GM12878 (cell line): ENCODE measurements at places on chromosomes 7 and 10.

DNA sequence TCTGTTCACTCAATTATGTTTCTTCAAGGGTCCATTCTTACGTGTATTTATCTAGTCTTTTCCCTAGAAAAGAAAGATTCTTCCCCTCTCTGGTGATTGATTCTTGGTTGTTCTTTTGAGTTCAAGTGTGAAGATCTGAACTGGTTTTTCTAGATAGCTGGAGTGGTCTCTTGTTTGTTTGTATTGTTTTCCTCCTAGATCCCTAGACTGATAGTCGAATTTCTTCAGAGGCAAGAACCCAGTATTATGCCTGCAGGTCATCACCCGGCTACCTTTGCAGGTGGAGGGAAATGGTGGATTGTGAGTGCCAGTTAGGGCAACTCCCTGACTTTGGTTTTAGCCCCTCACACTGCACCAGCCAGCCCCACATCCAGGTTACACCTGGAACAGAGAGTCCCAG lies 2.2 kb upstream of the RSU1 start:
- DNase-seq = no peak

DNA sequence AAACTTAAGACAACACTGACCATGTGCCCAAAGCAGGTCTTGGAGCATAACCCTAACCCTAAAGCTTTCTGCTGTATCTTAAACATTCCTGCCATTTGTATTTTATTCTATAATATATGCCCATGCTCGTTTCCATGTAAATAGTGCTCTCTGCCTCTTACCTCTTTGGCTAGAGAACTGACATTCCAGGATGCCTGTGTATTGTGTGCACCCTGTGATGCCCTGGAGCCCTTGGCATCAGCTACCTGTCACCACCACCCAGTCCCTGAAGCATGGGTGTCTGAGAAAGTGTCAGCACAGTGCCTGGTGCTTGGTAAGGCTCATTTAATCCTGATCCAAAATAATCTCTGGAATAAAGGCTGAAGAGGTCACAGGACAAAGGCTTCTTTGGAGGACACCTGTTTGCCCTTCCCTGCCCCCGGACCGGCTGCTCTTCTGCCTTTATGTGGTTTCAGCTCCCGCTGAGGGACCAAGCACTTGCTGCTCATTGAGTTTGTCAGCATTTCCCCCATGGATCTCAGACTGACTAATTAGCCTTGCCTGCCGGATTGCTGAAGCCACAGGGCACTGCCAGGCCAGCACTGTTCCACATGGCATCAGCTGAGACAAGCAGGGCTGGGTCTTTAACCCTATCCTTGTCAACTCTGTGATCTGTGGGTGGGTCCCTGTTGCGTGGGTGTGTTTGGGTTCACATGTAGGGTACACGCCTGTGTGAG lies 139.1 kb upstream of the SORCS3 start:
- DNase-seq = no peak

DNA sequence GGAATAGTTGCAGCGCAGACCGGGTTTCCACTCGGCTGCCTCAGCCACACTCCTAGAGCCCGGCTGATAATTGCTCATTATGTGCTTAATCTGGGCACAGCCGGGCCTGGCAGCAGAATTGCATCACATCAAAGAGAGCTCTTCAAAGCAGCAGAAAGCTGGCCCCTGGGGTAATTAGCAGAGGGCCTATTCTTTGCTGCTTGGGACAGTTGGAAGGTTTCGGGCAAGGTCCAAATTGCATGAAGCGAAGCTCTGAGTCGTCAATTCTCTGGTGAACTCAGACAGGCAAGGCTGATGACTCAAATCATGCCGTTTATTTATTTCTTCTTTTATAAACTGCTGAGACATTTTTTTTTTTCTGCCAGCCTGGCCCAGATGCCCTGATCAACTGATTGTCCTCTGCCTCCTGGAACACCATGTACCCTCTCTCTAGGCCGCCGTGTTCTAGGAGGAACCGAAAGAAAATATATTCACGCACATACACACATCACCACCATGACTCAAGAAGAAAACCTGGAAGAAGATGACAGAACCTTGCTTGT lies 242.2 kb downstream of the RAB11FIP2 start:
- peak; percentile 19 for DNase-seq

GRCh38 chr7:144784441-144784840 lies 51.4 kb downstream of the TPK1 start:
- no peak for DNase-seq

GRCh38 chr7:46390042-46390441 lies 469.0 kb upstream of the IGFBP3 start:
- no peak for DNase-seq

DNA sequence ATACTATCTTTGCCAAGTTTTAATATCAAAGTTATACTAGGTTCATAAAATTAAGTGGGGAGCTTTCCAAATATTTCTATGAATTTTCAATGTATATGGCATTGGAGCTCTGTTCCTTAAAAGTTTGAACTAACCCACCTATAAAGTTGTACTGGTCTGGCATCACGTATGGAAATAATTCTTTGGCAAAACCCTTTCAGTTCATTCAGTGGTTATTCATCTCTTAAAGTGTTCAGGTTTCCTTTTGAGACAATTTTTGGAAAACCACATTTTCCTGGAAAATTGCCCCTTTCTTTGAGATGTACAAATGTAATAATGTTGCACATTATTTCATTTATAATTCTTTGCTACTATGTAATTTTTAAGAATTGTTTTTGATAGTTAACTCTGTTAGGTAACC lies 62.5 kb upstream of the INPP5A start:
- DNase-seq = no peak

DNA sequence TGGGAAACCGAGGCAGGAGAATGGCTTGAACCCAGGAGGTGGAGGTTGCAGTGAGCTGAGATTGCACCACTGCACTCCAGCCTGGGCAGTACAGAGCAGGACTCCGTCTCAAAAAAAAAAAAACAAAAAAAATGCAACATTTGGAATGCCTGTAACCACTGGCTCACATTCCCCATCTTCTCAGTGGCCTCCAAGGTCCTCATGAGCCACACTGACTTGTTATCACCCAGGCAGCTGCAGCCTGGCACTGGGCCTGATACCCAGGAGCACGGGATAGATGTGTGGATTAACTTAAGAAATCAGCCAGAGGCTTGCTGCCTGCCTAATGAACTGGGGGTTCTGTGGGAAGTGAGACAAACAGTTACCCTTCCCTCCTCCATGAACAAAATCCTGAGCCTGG lies 23.0 kb downstream of the JCAD start:
- DNase-seq = no peak

GRCh38 chr7:41886262-41886900 lies 183.5 kb upstream of the INHBA start:
- DNase-seq = no peak

- DNase-seq = no peak
These were observed 139.0 kb downstream of the CREB5 start for GRCh38 chr7:28551331-28551730.

GRCh38 chr7:30975256-30975899 lies 11.6 kb downstream of the GHRHR start:
- no peak for DNase-seq

DNA sequence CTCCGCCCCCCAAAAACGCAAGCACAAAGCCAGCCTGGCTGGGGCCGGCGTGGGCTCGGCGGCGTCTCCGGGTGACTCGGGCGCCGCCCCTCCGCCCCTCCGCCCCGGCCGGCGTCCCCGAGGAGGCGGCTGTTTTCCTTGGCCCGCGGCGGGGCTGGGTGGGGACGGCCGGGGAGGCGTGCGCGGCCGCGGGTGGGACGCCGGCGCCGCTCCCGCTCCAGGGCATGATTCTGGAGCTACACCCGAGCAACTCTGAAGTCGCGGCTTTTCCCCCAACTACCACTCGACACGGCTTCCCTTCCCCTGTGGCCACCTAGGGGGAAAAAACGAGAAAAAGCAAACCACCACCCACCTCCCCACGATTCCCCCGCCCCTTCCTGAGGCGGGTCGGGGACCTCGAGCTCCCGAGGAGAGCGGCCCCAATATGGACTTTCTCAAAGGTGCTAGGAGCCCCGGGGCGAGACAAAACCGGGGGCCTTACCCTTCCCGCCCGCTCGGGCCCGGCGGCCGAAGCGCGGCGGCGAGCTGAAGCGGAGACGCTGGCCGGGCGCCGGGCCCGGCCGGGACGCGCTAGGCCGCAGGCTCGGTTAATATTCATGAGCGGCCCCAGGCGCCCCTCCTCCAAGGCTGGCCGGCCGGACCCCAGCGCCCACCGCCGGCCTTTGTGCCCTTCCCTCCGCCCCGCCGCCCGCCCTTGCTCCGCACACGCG lies 856 bp downstream of the ARHGAP21 start:
- no peak for DNase-seq

GRCh38 chr7:123747620-123748141 lies 1.1 kb downstream of the WASL start:
- DNase-seq = no peak

GRCh38 chr10:36538953-36539586 lies 586.3 kb upstream of the ANKRD30A start:
- no peak for DNase-seq

- no peak for DNase-seq
These were observed 481.0 kb downstream of the PLXNA4 start for GRCh38 chr7:132095111-132095765.

- no peak for DNase-seq
These were observed 12.4 kb upstream of the LRRC72 start for GRCh38 chr7:16514271-16514670.

- no peak for DNase-seq
These were observed 19.5 kb downstream of the WNT8B start for GRCh38 chr10:100482181-100482833.

- DNase-seq = no peak
These were observed 30.3 kb downstream of the SLC29A3 start for GRCh38 chr10:71349406-71349805.

DNA sequence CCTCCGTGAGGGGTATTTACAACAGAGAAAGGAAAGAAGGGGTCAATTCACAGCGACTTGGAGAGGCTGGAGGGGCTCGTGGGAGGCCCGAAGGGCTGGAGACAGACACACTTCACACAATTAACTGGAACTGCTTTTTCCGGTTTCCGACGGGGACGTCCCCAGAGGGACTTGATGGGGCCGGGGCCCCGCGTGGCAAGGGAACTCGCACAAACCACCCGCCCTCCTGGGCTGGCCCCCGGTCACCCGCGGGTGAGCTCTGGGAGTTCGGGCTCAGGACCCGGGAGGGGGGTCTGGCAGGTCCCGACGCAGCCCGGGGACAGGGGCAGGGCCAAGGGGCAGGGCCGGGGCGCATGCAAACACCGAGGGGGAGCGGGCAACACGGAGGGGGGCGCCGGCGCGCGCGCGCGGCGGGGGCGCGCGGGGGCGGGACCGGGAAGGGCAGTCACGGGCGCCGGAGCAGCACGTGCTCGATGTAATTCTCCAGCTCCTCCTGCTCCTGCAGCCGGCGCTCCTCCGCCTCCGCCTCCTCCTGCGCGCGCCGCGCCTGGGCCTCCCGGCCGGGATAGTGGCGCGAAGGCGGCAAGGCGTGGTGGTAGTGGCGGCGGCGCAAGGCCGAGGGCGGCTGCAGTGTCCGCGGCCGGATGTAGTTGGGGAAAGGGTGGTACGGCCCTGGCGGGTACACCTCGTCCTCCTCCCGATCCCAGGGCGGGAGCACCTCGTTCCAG lies 2.7 kb downstream of the VGF start:
- DNase-seq = no peak
